ENCODE measurements at places on chromosomes 7 and 10.

GRCh38 chr7:149772956-149773434 is 393 bp downstream of the ZNF467 start:
- DNase-seq: no peak

- no peak for DNase-seq
Observed at GRCh38 chr7:78194611-78195010, 396.0 kb downstream of the PHTF2 start.

GRCh38 chr10:32061440-32061839 is 5.2 kb upstream of the KIF5B start:
- DNase-seq: no peak

DNA sequence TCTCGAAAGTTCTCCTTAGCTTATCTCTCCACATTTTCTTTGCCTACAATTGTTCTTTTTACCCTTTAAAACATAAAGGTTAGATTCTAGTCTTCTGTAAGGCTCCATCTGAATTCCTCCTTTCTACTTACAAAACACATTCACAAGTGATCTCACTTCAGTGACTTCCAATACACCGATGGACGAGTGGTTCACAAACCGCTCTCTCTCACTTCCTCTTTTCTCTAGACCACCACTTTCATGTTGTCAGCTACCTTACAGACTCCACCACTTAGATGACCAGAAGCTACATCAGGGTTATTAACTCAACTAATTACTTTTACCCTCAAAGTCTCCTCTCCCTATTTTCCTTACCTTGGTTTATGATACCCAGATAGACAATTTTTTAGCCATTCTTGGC is 11.8 kb downstream of the MET start:
- DNase-seq: no peak

- DNase-seq: no peak
Observed at GRCh38 chr7:114989531-114989930, 67.6 kb downstream of the MDFIC start.

- no peak for DNase-seq
Observed at GRCh38 chr7:625376-625971, 101.0 kb upstream of the DNAAF5 start.

- DNase-seq: peak; percentile 39
Observed at GRCh38 chr7:105015390-105015965, 1.5 kb downstream of the KMT2E start.

DNA sequence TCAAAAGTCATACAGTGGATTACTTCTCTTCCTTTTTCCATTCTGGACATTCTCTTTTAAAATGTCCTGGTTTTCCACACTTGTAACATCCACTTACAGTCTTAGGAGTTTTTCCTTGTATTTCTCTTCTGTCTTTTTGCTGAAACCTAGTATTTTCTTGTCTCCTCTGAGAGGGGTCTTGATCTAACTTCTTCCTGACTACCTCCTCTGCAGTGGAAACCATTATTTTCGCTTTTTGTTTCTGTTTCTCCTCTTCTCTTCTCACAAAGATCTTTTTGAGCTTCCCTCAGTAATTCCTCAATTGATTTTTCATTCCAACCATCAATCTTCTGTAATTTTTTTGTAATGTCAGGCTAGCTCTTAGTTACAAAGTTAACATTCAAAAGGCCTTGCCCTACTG is 23.7 kb upstream of the ELOVL3 start:
- no peak for DNase-seq

- peak; percentile 86 for DNase-seq
Observed at GRCh38 chr10:119315128-119316001, 108.0 kb downstream of the GRK5 start.

- no peak for DNase-seq
Observed at GRCh38 chr10:92894081-92894655, 45.8 kb downstream of the EXOC6 start.

DNA sequence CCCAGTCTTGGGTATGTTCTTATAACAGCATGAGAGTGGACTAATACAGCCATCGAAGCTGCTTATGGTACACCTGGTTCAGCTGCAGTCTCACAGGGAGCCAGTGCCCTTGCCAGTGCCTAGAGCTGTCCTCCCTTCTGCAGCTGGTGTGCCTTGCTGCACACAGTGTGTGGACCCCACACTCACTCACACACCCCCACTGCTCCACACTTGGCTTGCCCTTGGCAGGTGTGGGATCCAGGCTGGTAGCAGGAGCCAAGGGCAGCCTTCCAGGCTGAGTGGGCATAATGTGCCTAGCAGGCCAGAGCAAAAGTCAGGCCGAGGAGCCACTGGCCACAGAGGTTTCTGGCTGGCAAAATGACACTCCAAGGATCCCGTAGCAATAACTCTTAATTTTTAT is 217.3 kb downstream of the GPR158 start:
- DNase-seq: no peak

DNA sequence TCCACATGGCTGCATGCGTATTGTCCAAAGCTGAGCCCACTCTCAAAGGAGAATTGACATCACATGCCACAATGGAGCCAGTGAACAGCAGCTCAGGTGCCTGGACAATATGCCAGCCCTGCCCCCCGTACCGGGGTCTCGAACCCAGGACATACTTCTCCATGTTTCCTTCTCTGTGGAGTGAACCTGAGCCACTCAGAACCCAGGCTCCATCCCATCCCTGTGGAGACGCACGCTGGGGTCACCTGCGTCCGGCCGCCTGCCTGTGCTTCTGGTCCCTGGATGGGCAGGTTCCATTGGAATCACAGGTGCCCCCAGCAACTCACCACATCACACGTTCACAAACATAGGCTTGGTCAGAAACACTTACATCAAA is 229.8 kb downstream of the DNAJB6 start:
- DNase-seq: no peak

GRCh38 chr10:22043327-22043633 is 39.8 kb upstream of the DNAJC1 start:
- DNase-seq: no peak

- no peak for DNase-seq
Observed at GRCh38 chr7:17583786-17584185, 285.3 kb downstream of the AHR start.

DNA sequence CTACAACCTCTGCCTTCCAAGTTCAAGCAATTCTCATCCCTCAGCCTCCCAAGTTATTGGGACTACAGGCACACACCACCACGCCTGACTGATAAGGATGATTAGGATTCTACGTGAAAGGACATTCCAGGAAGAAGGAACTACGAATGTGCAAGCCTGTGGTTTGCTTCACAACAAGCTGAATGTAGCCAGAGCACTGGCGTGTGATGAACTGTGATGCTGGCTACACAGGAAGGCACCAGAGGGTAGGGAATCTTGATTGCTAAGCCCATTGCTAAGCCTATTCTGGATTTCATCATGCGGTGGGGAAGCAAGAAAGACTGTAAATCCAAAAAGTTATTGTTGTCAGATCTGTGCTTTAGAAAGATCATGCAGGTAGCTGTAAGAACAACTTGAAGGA is 72.3 kb upstream of the SRRM3 start:
- no peak for DNase-seq

DNA sequence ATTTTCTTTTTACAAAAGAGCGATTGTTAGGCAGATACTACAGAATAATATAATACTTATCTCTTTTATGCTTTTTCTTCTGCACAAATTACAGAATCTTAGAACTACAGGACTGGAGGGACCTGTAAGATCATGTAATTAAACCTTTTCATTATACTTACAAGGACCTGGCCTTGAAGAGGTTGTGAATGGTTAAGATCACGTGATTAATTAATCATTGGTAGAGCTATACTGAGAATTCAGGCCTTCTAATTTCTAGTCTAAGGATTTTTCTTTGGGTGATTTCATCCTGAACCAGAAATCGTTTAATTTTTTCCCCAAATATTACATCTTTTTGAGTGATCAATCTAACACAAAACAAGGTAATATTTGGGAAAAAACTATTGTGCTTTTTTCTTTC is 163.8 kb upstream of the SLC26A5 start:
- DNase-seq: no peak

- DNase-seq: peak; percentile 35
Observed at GRCh38 chr7:19713676-19714075, 4.8 kb upstream of the POLR1F start.

All from activated CD4-positive, alpha-beta T cell treated with anti-CD3 and anti-CD28 coated beads, Interleukin-2, amount 50 U/mL, for 16 hours (primary cell).